CD14-positive monocyte (primary cell): ENCODE measurements at places on chromosomes 1 and 21.

- no peak for DNase-seq
These were observed 83.9 kb upstream of the ARTN start for GRCh38 chr1:43849670-43850069.

DNA sequence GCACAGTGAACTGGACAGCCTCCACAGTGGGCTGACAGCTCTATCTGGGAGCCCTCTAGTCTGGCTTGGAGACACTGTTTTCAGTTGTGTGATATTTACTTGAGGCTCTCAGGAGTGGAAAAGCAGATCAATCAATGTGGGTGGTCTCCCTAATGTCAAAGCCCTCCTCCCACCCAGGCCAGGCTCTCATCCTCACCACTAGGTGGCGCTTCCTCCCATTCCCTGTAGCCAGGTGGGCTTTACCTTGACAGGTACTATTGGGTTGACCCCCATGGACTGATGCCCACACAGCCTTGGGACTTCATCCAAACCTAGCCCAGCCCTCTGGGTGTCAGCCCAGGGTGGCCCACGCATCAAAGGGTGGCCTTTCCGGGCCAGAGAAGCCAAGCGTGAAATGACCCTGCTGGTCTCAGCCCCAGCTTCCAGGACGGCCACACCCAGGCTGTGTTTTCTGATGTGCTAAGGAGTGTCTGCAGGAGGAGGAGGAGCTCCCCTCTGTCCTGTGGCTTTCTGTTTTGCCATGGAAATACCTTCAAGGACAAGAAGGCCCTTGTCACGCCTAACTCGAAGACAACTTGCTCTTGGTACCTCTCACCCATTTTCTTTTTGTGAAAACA, 54.0 kb downstream of the CLIC6 start:
- DNase-seq, result no peak

GRCh38 chr1:192516776-192517297, 58.7 kb upstream of the RGS1 start:
- DNase-seq, result peak; percentile 82

DNA sequence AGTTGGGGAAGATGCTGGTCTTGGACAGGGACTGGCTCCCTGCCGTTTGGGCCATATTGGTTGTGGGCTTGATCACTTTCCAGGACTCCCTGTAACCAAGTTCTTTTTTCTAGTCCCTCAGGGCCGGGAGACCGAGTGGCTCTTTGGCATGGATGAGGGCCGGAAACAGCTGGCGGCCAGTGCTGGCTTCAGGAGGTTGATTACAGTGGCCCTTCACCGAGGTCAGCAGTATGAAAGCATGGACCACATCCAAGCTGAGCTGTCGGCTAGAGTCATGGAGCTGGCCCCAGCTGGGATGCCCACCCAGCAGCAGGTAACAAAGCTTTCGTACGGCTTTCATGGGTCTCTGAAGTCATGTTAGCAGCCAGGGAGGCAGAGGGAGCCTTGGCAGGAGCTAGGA, 4.3 kb downstream of the METTL13 start:
- no peak for DNase-seq

- no peak for DNase-seq
These were observed 8.0 kb downstream of the PLXNA2 start for GRCh38 chr1:208235982-208236761.

GRCh38 chr1:228937851-228938536, 202.7 kb downstream of the RHOU start:
- peak; percentile 23 for DNase-seq

- DNase-seq, result no peak
These were observed 3.4 kb downstream of the SLC26A9 start for GRCh38 chr1:205939690-205940330.

GRCh38 chr1:88216441-88216840, 467.6 kb upstream of the PKN2 start:
- DNase-seq, result no peak

DNA sequence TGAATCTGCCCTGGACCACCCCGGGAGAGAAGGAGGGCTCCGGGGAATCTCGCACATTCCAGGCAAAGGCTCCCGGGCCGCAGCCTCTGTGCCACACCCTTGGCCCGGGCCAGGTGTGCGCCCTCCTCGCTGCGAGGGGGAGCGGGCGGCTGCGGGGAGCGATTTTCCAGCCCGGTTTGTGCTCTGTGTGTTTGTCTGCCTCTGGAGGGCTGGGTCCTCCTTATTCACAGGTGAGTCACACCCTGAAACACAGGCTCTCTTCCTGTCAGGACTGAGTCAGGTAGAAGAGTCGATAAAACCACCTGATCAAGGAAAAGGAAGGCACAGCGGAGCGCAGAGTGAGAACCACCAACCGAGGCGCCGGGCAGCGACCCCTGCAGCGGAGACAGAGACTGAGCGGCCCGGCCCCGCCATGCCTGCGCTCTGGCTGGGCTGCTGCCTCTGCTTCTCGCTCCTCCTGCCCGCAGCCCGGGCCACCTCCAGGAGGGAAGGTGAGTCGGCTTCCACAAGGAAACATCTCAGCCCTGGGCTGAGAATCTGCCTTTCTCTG, at the start of gene LAMC2:
Gene LAMC2 (plus strand): TSS at position 324 of the 550 bp plus-strand sequence. CDS start 89 bp downstream, at position 413.
- no peak for DNase-seq

- no peak for DNase-seq
These were observed 100.8 kb downstream of the PLPPR4 start for GRCh38 chr1:99365141-99365540.
